Body of pancreas (tissue), 4 donors: ENCODE measurements at places on chromosomes 11 and 22. TPM values are rescaled to one million over a fixed set of nuclear protein-coding genes. Genes with fewer than 3 reads are reported as not detected.

DNA sequence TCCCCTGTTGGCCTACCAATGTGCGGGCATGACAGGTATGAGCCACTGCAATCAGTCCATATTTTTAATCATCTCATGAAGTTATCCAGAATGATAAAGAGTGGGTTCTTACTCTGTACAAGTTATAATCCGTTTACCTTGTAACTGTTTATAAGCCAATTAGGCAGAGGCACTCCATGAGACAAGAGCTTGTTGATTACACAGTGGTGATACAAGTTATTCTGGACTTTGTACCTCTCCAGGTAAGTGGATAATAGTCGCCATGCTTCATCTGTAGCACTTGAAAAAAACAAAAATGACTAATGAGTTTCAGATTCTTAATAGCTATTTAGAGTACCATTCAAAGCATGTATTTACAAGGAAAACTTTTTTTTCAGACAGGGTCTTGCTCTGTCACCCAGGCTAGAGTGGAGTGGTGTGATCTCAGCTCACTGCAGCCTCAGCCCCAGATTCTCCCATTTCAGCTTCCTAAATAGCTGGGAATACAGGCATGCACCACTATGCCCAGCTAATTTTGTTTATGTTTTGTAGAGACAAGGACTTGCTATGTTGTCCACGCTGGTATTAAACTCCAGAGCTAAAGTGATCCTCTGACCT lies 17.7 kb upstream of the FNBP4 start:
- H3K27me3 ChIP-seq: no peaks in the 10 kb centered on the region
- H3K4me3 ChIP-seq: no peak overlapping the region
- no peak for DNase-seq
- no peaks in the 10 kb centered on the region for H3K4me1 ChIP-seq

TRIM49 gene
- total RNA-seq: not detected

OR4C45 gene
- not detected for total RNA-seq

DNA sequence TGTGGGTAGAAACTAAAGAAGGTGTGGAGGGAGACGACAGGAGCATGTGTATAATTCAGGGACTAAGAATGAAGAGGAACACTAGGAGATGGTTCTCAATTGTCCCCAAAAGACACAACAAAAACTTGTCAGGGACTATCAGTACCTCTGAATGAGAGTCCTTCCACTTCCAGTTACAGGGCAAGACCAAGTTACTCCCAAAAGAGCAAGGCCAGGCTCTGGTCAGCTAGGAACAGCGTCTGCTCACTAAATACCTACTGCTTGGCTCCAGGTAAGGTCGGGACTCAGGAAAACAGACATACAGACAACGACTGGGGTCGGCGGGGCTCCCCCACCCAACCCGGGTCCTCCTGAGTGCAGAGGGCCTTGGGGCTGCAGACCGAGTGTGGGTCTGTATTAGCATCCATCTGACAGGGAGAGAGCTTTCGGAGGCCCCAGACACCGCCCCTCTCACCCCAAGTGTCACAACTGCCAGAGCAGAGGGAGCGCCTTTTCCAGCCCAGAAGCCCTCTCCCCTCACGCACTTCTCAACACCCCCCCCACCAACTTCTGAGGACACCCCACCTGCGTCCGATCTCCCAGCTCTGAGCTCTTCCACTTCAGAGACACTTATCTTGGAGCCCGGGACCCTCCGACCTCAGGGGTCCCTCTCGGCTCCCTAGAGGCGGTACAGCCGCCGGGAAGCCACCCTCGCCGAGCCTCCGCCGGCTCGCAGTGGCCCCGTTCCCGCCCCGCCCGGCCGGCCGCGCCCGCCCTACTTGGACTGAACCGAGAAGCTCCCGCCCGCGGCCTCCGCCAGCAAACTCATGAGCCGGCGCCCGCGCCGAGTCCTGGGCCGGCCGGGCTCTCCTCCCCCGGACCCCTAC lies 522 bp downstream of the RHOG start:
- peak overlapping the region; percentile 96 for H3K4me3 ChIP-seq
- H3K4me1 ChIP-seq: peaks cover 35% of the 10 kb centered on the region
- H3K36me3 ChIP-seq: no peaks in the 10 kb centered on the region
- no peak for DNase-seq
- H3K27me3 ChIP-seq: no peaks in the 10 kb centered on the region

SLC22A12 gene
- total RNA-seq: not detected

- no peaks in the 10 kb centered on the region for H3K36me3 ChIP-seq
- H3K27me3 ChIP-seq: no peaks in the 10 kb centered on the region
- H3K27ac ChIP-seq: no peak overlapping the region
- no peaks in the 10 kb centered on the region for H3K4me1 ChIP-seq
- no peak overlapping the region for H3K4me3 ChIP-seq
- DNase-seq: no peak
Observed at GRCh38 chr11:134524896-134525845, 113.1 kb upstream of the B3GAT1 start.

DNA sequence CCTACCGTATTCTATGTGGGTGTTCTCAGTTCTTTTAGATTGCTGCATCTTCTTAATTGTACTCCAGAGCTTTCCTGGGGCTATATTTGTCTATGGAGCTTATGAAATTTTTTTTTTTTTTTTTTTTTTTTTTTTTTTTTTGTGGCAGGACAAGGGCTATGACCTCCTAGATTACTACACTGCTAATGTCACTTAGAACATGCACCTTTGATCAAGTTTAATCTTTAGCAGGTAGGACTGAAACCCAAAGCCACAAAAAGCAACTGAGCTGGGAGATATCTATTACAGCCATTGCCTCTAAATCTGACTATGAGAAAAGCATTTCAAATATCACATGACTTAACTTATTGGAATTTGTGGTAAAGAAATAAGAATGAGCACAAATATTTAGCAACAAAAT lies 21.7 kb upstream of the ABTB2 start:
- no peaks in the 10 kb centered on the region for H3K27me3 ChIP-seq
- H3K4me3 ChIP-seq: no peak overlapping the region
- no peak for DNase-seq
- no peak overlapping the region for H3K27ac ChIP-seq

GRCh38 chr11:71542879-71543777 lies 5.1 kb upstream of the KRTAP5-9 start:
- no peak overlapping the region for H3K27ac ChIP-seq
- H3K27me3 ChIP-seq: no peaks in the 10 kb centered on the region
- H3K4me1 ChIP-seq: no peaks in the 10 kb centered on the region
- no peak overlapping the region for H3K4me3 ChIP-seq
- H3K36me3 ChIP-seq: no peaks in the 10 kb centered on the region

- no peaks in the 10 kb centered on the region for H3K36me3 ChIP-seq
- no peak overlapping the region for H3K4me3 ChIP-seq
- no peak overlapping the region for H3K27ac ChIP-seq
- DNase-seq: no peak
- no peaks in the 10 kb centered on the region for H3K27me3 ChIP-seq
- H3K4me1 ChIP-seq: no peaks in the 10 kb centered on the region
Observed at GRCh38 chr11:106424111-106424510, 346.6 kb downstream of the AASDHPPT start.

DNA sequence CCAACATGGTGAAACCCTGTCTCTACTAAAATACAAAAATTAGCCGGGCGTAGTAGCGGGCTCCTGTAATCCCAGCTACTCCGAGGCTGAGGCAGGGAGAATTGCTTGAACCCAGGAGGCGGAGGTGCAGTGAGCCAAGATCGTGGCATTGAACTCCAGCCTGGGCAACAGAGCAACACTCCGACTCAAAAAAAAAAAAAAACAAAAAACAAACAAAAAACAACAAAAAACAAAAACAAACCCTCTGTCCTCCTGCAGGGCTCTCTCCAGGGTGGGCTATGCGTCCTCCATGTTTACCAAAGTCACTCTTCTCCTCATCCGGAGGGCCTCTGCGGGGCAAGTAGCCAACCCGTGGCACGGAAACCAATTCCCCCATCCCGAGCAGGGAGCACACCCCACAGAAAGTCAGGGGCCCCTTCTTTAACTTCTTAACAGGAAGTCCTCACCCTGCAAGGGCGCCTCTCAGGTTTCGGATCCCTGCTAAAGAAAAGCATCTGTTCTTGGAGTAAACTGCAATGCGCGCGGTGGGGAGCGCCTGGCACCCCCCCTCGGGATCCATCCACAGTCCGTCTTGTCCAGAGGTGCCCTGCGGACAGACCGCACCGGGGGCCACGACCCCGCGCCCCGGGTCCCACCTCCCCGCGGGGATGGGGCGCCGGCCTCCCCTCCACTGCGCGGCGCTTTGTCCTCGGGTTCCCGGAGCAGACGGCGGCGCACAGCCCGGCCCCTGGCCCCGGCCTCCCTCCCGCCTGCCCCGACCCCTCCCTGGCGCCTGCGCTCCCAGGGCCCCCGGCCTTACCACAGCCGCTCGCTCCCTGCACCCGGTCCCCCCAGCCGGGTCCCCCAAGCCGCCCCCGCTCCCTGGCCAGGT lies 712 bp downstream of the CERK start:
- peaks cover 58% of the 10 kb centered on the region for H3K4me1 ChIP-seq
- no peaks in the 10 kb centered on the region for H3K27me3 ChIP-seq
- no peaks in the 10 kb centered on the region for H3K36me3 ChIP-seq
- H3K27ac ChIP-seq: peak overlapping the region; percentile 89
- H3K4me3 ChIP-seq: no peak overlapping the region
- DNase-seq: peak; percentile 53

APOC3 gene
- total RNA-seq: 7.3 TPM
